ENCODE measurements at places on chromosomes 5 and 9.

- DNase-seq: no peak
These were observed 6.8 kb upstream of the RECK start for GRCh38 chr9:36029765-36030528.

- no peak for DNase-seq
These were observed 423.7 kb upstream of the ST8SIA4 start for GRCh38 chr5:101326766-101327165.

GRCh38 chr9:69785757-69786156, 25.9 kb upstream of the PTAR1 start:
- DNase-seq: no peak

GRCh38 chr5:172313915-172314314, 30.4 kb upstream of the UBTD2 start:
- DNase-seq: no peak

DNA sequence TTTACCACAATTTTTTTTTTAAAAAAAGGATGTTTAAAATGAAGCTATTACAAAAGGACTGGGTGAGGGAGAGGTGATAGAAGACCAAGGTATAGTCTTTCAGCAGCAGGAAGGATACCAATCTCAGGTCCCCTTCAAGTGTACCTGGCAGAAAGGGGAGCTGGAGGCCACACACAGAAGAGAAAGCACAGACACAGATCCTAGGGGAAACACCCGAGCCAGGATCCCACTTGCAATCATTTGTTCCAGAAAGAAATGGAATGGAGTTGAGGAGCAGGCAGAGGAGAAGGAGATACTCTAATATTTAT, 5.6 kb downstream of the GNPDA1 start:
- DNase-seq: no peak

DNA sequence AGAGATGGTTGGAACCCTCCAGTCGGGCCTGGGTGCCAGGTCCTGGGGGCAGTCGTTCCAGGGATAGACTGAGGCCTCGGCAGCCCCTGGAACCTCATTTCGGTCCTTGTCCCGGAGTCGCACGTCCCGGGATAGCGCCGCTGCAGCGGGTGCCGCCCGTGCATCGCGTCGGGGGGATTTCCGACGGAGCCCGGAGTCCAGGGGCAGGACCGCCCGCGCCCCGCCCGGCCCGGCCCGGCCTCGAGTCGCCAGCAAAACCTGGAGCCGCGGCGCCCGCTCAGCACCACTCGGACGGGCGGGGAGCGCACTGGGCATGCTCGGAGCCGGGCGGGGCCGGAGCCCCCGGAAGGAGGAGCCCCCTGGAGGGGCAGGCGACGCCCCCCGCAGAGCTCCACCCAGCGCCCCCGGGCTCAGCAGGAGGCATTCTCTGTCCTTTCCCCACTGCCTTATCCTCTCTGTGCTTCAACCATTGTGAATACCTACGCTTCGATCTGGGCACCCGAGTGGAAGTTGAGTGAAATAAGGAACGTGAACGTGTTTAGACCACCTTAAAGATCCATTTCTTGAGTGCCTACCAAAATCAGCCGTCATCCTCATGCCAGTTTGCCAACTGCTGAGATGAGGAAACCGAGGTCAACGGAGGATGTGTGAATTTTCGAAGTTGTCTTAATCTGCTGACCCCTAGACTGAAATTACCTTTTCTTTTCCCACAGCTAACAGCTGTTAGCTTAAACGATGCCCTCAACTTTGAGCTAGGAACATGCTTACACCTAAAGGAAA, 1.7 kb upstream of the PTPN3 start:
- DNase-seq: no peak

DNA sequence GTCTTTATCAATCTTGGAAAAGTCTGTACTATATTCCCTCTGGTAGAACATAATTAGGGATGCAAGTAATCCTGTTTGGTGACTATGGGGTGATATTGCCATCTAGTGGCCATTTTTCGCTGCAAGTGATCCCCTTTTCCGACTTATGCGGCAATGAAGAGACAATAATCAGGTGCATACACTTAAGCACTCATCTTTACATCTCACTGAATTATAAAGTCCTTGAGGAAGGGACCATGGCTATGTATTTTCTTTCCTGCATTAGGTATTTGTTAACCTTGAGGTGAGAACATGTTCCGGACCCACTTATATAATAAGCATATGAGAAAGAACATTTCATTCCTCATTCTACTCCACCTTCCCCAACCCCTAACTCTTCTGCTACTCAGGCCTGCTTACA, 19.6 kb upstream of the LIX1 start:
- DNase-seq: peak; percentile 41

DNA sequence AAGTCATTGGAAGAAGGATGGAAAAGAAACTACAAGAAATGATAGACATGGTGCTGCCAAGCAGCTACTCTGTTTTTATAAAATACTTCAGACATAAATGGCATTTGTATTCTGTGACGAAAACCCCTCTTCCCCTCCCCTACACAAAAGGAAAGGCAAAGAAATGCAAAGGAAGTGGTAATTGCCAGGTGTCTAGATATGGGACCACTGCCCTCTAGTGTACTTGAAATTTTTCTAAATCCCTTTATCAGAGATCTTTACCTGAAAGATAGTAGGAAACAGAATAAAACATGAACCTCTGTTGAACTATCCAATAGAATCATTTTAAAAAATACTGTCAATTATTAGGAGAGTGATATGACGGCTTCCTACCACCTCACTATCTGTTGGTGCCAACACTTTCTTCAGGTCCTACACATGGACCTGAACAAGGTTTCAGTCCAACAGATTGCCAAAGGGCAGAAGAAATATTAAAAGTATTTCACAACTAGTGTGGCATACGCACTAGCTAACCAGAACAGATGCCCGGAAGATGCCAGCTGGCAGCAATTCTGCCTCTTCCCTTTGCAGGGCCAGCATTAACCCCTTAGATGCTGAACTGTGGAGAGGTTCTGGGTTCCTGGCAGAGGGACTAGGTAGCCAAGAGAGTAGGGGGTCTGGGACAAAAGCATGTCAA, 104.1 kb downstream of the TSSK1B start:
- no peak for DNase-seq

DNA sequence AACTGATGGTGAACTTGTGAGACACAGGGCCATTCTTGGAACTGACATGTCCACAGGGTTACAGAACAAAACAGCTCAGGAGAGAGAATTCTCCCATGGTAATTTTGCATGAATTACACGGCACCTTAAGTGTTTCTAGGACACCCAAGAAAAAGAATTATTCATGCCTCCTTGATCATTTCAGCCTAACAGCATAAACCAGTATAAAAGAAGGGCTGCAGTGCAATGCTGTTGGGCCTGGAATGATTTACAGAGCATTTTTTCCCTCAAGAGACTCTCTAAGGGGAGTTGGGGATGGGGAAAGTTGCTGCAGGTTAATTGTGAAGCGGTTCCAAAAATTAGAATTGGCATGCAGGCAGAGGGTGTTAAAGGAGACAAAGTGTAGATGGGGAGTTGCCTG, 136.4 kb upstream of the FBXL7 start:
- no peak for DNase-seq

GRCh38 chr5:32583582-32584232, 1.6 kb upstream of the SUB1 start:
- no peak for DNase-seq

- no peak for DNase-seq
These were observed 158.0 kb downstream of the DEPDC1B start for GRCh38 chr5:60541980-60542379.

- DNase-seq: peak; percentile 10
These were observed 42.8 kb downstream of the WDR41 start for GRCh38 chr5:77449277-77449676.

Measured in hippocampal formation (tissue), 2 donors.